ENCODE measurements at places on chromosomes 13 and 19.

DNA sequence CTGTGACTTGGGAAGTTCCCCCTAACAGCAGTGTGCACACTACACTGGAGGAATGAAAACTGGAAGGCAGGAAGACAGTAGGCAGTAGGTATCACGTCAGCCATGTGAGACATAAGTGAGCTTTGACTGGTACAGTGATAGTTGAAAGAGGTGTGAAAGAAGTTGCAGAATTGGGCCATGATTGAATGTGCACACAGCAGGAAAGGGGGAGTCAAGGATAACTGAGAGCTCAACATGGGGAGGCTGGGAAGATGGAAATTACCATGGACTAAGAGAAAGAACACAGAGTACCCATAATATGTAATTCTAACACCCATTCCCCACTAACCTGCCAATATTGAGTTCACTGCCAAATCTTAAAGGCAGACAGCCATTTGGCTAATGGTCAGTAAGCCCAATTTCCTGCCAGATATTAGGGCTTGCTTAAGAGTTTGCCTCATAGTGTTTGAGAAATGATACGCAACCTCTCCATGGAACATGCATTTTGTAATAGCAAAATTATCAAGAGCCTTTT, 321.7 kb downstream of the DCT start:
- DNase-seq = no peak

- no peak for DNase-seq
These were observed 347.2 kb downstream of the ZNF536 start for GRCh38 chr19:30719189-30719998.

DNA sequence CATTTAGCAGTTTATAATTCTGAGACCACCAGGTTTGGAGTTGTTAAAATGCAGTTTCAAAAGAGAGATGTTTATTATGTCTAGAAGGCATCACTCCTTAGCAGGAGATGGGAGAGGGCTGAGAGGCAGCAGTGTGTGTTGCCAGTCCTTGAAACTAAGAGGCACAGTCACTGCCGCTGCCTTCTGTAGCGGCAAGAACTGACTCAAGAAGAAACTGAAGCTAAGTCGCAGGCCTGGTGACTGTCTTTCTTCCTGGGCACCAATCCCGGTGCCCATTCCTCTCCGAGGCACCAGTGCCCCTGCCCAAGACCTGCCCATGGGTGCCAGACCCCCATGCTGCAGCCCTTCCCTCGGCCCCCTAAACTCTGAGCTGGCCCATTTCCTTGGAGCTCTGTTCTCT, 20.1 kb downstream of the N4BP2L1 start:
- DNase-seq = no peak

DNA sequence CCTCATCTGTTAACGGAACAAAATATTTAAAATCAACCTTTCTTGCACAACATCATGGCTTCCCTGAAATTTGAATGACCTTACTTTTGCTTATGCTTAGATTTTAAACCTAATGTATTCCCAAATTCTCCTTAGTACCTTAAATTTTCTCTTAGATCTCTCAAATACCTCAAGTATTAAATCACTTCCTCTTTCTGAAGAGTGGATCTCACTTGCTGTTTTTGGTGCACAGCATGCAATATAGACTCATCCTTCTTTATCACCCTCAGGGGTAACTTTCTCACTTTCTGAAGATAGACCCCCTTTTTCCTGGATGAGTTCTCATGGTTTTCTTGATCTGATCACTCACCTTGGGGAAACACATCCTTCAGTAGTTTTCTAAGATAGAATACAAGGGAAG, 871.7 kb downstream of the DACH1 start:
- DNase-seq = no peak

- DNase-seq = no peak
These were observed 9.6 kb downstream of the ZNF211 start for GRCh38 chr19:57642396-57643046.

DNA sequence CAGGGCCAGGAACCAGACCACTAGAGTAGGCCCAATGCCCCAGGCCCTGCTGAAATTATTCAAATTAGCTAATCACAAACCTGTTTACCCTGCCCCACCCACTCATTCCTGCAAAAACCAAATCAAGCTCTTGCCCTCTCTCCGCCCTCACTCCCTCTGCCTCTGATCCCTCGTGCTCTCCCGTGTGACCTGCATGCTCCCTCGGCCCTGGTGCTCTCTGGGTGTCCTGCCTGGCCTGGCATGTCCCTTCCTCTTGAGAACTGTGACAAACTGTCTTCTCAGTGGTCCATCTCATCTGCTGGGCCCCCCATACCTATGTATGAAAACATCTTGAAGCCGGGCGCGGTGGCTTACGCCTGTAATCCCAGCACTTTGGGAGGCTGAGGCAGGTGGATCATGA, 12.2 kb upstream of the TTYH1 start:
- no peak for DNase-seq

GRCh38 chr13:106587787-106588186, 19.9 kb upstream of the ARGLU1 start:
- no peak for DNase-seq

GRCh38 chr19:49340069-49340864, 5.1 kb downstream of the CD37 start:
- DNase-seq = no peak

DNA sequence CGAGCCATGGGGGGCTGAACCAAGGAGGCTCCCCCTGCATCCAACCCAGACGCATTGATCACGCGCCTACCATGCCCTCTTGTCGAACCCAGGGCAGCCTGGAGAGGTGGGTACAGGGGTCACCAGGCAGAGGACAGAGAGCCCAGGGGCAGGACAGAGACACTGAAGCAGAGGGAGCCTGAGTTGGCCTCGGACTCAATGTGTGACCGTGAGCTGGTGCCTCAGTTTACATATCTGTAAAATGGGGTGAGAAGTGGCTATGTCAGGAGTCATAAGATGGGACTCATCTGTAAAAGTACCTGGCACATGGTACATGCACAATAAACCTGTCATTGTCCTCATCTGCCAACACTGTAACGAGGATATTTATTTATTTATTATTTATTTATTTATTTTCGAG, 24.1 kb upstream of the NFIC start:
- no peak for DNase-seq

DNA sequence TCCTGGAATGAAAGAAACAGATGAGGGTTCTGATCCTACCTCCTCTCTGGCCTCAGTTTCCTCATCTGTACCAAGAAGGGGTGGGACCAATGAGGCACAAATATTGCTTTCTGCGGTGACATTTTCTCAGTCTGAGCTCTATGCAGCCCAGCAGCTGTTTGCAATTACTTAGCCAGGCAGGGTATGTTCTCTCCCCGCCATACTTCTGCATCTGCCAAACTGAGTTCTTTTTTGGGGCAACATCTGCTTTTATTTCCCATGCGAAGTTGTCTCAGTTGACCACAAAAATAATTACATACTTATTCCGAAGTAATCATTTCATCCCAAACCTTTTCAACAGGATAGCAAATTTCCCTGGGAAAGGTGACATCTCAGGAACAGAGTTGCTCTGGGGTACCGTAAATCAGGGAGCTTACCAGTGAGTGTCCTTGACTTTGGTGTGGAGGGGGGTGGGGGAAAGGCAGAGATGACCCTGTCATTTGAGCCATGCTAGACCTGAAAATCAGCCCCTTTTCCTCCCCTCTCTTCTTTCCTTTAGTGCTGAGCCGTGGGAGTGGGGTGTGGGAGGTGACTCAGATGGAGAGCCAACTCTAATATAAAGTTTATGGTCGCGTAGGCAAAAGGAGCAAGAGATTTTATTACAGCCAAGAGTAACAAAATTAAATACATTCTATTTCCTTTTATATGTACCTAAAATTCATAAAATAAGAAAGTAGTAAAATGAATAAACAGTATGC, 165.7 kb upstream of the KL start:
- DNase-seq = no peak

DNA sequence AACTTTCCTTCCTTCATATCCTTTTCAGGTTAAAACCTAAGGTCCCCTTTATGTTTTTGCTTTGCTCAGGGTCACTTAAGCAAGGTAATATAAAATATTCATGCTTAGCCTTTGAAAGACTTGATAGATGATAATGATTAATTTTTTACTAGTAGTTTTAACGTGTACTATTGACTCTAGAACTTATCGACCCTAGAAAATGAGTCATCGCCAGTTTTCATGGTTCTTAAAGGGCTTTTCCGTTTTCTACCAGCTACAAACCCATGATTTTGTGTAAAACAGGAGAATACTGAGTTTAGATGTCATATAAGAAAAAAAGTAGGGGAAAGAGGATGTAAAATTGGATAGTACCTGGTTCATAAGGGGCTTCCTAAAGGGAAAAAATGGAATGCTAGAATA, 75.7 kb downstream of the DHRS12 start:
- no peak for DNase-seq

GRCh38 chr13:46172531-46172991, 9.4 kb downstream of the LCP1 start:
- DNase-seq = peak; percentile 21

GRCh38 chr13:81874253-81874652, 1533.3 kb upstream of the SPRY2 start:
- no peak for DNase-seq

- DNase-seq = no peak
These were observed 1362.0 kb downstream of the PCDH9 start for GRCh38 chr13:65868099-65868498.

DNA sequence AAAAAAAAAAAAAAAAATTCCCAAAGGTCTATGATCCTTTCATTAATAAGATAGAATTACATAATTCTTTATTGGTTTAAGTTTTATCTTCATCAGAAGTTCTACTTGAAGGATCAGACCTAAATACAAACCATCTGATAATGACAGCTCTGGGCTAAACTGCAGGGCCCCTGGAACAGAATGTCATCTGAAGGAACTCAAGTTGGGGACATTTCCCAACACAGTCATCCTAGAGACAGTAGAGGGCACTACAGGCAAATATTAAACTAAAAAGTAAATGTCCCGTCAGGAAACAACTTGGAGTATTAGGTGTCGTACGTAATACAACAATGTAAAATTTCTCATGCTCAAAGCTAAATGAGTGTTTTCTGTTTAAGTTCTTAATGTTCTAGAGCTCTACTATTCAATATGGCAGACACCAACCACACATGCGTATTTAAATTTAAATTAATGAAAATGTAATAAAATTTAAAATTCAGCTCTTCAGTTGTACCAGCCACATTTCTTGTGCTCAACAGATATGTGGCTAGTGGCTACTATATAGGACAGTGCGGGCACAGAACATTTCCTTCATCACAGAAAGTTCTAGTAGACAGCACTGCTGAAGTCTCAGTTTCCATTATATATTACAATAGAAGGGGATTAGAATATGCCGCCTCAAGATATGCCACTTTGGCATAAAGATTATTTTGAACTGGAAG, 21.8 kb upstream of the NAXD start:
- no peak for DNase-seq

DNA sequence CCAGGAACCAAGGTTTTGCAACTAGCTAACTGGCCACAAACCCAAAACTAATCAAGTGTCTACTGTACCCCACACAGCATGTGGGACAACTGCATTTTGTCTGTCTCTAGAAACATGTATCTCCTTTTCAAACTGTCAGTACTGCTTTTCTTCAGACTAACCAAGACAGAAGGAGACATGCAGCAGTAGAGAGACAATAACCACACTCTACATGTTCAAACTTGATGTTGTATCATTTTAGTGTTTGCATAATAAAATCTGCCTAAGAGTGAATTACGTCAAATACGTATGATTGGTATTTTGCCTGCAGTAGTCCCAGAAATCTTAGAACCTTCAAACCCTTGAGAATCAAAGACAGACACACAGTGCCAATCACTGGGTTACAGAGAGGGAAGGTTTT, 22.0 kb upstream of the FREM2 start:
- DNase-seq = no peak

GRCh38 chr13:51663973-51664957, 80.0 kb downstream of the WDFY2 start:
- no peak for DNase-seq

GRCh38 chr19:42197375-42197817, 20.1 kb downstream of the DEDD2 start:
- no peak for DNase-seq

GRCh38 chr13:95207769-95208366, 93.4 kb downstream of the ABCC4 start:
- DNase-seq = no peak

GRCh38 chr13:92224825-92225224, 826.4 kb downstream of the GPC5 start:
- no peak for DNase-seq

DNA sequence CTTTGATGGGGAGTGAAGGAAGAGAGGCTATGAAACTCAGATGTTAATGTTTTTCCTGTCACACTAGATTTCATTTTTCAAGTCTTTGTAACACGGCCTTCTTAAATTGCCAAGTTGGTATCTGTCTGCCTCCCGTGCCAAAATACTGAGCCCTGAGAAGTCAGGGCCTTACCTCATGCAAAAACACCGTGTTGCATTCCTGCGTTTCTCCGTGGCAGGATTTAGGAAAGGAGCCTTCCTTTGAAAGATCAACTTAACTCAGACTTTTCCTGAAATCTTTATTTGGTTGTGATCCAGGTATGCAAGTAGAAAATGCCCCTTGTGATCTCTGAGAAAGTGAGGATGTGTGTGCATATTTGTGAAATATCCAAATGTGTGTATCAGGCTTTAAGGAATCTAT, 1291.0 kb upstream of the SLC10A2 start:
- DNase-seq = no peak

- no peak for DNase-seq
These were observed 5.8 kb upstream of the DNM2 start for GRCh38 chr19:10712045-10712444.

DNA sequence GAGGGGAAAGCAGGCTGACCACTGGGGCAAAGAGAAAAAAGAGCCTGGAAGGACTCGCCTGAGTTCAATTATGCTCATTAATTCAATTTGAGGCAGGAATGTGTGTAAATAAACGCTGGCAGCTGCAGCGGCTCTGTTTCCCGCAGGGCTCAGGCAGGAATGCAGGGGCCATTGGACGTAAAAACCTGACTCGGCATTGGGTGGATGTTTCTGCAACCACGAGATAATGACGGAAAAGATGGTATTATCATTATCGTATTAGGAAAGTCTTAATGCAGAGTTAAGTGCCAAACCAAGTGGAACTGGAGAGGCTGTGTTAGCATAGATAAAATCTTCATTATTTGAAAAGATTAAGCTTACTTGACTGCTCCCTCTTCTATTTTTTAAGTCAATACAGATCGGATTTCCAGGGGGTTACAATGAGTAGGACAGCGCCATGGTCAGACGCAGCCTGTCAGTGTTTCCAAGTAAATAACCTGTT, 169.8 kb downstream of the SHISA2 start:
- DNase-seq = no peak

DNA sequence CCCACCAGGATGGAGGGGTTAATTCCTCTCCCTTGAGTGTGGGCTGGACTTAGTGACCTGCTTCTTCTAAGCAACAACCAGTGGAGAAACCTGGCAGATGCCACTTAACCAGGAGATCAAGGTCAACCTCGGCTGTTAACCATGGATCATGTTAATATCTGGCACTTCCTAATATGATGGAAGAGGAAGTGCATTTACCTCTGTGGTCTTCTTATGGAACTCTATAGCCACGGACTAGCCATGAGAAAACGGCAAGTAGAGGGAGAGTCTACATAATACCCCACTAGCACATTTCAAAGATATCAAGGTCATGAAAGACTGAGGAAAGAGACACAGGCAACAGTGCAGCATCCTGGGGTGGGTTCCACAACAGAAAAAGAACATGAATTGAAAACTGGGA, 31.4 kb downstream of the MLLT1 start:
- no peak for DNase-seq

Measured in CD8-positive, alpha-beta T cell (primary cell).